Forelimb muscle (tissue), 1 donor: ENCODE measurements at places on chromosomes 1 and 21. TPM values are rescaled to one million over a fixed set of nuclear protein-coding genes. Genes with fewer than 3 reads are reported as not detected.

Gene NMNAT2
- polyA plus RNA-seq = 0.68 TPM

Gene CLCA4
- not detected for polyA plus RNA-seq

Gene FCGR3B
- polyA plus RNA-seq = 0.33 TPM

Gene PPM1J
- 3.9 TPM for polyA plus RNA-seq

Gene KCTD3
- polyA plus RNA-seq = 38.4 TPM

Gene CRNN
- not detected for polyA plus RNA-seq

Gene CLCA1
- polyA plus RNA-seq = not detected

Gene APOBEC4
- polyA plus RNA-seq = not detected

Gene NTPCR
- 27.2 TPM for polyA plus RNA-seq

Gene AMY2A
- not detected for polyA plus RNA-seq

Gene DEPDC1
- 7.1 TPM for polyA plus RNA-seq

Gene THBS3
- 63.0 TPM for polyA plus RNA-seq

DNA sequence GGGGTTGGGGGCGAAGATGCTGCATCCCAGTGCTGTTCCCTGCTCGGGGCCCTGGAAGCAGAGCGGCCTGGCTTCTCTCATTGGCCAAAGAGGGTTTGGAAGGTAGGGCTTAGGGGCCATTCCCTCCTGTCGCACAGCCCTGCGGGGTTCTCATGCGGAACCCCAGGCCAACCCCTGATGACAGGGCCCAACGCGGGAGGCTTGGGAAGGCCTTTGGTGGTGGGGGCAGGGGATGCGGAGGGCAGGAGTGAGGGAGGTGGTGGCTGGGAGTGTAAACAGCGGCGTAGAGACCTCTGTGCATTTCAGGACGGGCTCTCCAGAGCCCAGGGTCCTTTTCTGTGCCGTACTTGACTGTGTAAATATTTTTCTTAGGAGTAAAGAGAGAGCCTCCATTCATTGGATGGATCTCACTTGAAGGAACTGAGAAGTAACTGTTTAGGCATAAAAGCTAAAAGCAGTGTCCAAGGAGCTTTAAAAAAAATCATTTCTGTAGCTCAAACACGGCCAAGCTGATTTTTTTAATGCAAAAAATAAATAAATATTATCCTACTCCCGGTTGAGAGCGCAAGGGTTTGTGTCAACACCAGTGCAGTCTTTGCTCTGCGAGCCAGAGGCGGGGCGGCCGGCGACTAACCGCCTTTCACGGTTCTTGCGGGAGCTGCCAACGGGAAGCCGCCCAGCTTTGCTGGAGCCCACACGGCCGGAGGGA, 169.1 kb downstream of the PRDM16 start:
- DNase-seq = no peak

DNA sequence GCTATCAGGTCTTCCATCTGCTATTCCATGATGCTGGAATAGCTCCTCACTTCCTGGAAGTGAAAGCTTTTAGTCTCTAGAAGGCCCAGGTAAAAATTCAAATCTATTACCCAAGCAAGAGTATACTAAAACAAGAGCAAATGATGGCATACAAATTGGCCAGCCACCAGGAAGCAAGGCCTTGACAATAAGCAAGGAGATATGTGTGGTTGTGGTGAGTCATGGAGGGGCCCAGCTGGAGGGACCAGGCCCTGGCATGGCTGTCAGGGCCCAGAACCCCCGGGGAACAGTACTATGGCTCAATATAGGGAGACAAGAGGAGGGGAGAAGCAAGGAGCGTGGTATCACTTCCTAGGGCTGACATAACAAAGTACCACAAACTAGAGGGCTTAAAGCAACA, 358.7 kb downstream of the RRAGC start:
- DNase-seq = no peak

DNA sequence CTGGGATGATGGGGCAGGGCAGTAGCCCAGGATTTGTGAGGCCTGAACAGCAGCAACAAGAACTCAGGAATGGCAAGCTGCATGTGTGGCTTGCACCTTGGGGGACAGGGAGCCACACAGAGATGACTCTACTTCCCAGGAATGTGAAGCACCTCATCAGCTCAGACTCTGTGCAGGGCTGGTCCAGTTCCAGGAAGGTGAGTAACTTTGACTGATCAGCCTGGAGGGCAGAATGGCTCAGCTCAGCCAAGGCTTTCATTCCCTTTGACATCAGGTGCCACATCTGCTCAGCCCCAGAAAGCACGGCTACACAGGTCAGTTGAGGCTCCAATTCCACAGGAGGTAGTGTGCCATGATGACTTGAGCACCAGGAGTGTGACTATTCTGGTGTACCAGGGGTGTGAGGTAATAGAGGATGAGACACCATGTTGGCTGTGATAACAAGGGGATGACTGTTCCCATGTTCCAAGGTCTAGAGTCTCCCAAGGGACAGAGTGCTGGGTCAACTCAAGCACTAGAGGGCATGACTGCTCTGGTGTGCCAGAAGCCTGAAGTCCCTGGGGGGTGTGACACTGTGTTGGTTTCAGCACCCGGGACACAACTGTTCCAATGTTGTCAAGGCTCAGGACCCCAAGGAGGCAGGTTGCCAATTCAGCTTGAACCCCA, 625.8 kb upstream of the ADGRL2 start:
- DNase-seq = no peak

DNA sequence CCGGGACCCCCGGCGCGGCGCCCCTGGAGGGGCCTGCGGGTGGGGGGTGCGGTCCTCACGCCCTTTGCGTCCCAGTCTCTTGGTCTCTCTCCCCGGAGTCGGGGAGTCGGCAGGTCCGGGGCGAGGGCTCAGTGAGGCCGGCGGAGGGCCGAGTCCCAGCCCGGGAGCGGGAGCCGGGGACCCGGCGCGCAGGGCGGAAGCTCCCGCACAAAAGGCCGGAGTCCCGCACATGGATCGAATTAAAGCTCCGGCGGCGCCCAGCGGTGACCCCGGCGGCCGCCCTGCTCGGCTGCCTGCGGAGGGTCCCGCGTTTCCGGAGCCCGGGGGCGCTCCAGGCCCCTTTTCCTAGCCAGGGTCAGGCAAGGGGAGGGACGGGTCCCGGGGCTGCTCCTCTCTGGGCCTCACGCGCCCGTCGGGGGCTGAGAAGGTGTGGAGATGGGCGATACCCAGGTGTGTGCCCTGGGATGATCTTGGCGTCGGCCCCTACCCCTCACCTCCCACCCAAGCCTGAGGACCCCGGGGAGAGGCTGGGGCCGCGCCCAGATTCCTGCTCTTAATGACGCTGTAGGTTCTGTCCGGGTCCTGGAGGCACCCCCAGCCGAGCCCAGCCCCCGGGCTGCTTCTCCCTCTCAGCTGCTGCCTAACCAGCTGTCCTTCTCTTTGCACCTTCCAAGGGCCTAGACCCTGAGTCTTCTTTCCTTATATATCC, 512 bp downstream of the FBLIM1 start:
- no peak for DNase-seq

DNA sequence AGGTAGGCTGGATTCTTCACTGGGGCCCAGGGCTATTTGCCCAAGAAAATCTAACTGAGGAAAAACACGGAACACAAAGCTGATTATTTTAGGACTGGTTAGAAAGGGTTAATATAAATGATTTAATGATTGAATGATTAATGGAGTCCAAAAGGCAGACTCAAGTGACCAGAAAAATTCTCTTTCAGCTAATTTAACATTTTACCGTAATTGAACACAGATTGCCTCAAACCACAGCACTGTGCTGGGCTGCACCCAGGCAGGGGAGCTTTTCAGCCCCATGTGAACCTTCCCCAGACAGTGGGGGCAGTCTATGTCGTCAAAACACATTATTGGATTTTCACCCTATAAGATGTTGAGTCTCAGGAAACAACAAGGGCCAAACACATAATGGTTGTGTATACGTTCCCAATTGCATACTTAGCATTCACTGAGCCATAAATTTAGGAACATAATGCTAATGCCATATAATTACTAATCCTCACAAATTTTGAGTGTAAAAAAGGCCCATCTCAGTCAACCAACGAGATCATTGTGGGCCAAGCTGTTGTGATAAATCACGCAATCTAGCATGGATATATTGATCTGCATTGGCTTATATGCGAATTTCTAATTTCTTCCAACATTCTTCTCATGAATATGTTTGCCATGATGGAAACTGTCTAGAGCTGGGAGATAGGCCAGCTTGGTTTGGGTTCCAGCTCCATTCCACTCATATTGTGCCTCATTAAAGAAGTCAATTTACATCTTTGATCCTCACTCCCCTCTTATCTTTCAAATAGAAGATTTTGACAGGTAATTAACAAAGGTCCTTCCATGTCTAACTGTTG, 27.7 kb downstream of the DSCAM start:
- DNase-seq = no peak

DNA sequence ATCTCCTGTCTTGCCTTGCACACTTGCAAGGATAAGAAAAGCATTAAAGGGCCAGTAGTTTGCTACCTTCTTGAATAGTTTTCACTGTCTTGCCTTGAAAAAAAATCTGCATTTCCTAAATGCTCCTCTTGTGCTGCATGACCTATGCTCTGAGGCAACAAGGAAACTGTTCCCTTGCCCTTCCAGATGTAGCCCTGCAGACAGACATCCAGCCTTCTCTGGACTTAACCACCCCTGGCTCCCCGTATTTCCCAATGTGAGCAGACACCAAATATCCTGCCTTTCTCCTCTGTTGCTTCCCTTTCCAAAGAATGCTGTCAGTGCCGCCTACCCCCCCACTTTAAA, 177.6 kb downstream of the GABPA start:
- no peak for DNase-seq

- no peak for DNase-seq
Observed at GRCh38 chr1:236107121-236107907, 35.0 kb upstream of the GPR137B start.

DNA sequence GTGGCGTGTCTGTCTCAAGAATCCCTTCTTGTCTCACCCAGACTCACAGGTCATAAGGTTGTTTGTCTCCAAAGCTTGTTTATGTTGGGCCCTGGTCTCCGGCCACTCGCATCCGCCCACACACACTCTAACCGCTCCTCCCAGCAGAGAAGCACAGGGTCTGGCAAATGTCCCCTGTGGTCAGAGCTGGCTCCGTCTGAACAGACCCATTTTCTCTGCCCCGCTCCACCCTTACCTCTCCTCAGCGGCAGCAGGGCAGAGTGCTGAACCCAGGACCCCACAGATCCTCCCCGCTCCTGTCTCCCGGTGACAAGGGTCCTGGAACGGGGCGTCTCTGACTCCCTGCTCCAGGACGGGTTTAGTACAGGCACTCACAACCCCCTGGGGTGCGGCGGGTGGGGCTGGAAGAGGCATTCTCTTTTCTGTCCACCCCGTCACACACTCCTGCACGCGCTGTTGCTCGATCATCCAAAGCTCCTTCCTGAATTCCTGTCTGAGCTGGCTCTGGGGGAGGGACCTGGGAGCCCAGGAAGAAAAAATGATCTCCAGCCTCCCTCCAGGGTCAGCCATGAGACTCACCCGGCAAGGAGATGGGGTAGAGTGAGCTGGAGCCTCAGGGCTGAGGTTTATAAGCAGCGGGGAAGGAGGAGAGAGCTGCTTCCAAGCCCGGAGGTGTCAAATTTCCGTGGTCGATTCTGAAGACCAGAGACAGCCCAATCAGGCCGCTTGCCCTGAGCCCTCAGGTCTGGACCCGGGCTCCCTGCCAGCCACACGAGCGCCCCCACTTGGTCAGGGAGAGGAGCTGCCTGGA, at the start of gene S100A13:
Gene S100A13 (minus strand): TSS at position 602 of the 811 bp plus-strand sequence. CDS start 1,033 bp downstream, outside the sequence.
- peak; percentile 61 for DNase-seq

GRCh38 chr1:83741348-83741747, 257.6 kb downstream of the TTLL7 start:
- no peak for DNase-seq

DNA sequence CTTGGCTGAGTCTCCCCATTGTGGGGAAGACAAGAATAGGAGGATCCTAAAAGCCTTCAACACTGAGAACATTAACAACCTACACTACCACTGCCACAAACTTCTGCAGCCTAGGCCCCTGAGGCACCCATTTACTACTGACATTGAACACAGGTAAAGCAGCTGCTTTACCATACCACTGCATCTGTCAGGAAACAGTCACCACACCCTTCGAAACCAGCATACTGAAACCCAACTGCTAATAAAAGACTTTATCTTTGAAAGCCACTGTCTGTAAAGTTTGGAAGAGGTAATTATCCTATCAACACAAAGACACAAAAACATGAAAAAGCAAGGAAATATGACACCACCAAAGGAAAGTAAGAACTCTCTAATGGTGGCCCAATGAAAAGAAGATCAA, 7.4 kb downstream of the IFNAR1 start:
- DNase-seq = no peak

GRCh38 chr1:206563367-206564207, 48.7 kb downstream of the EIF2D start:
- no peak for DNase-seq

GRCh38 chr21:24829397-24829796, 777.9 kb downstream of the MRPL39 start:
- no peak for DNase-seq

DNA sequence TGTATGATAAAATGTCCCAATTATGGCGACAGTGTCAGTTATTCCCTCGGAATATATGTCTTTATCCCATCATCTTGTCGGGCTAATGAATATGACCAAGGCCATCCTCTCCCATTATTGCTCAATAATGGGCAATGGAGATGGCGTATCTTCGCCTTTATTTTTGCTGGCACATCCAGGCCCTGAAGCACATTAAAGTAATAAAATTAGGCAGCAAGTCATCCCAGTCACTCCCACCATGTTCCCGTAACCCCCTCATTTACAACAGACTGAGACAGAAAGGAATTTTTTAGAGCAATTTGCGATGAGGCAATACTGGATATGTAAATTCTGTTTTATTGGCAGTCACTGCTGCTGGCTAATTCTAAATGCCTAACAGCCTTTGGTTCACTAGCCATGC, 35.3 kb downstream of the CLIC6 start:
- DNase-seq = no peak

DNA sequence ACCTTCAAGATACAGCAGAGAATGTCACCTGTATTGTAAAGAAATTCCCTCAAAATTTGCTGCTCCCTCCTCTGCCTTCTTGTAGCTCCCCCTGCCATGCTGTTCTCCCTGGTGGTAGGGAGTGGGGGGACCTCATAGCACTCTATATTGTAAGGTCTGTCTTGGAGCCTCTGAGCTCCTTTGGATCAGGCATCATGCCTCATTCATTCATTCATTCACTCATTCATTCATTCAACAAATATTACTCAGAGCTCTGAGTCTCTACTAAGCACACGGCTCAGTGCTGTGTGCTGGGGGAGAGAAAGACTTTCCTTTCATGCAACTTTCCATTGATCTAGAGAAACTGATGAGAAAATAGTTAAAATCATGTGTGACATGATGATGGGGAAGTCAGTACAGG, 27.1 kb upstream of the EPHB2 start:
- DNase-seq = no peak
